ENCODE measurements at places on chromosomes 12 and 14.

- DNase-seq: no peak
Measured at GRCh38 chr12:113091506-113091905, 35.0 kb downstream of the DTX1 start.

GRCh38 chr12:8906266-8907180, 7.8 kb upstream of the PHC1 start:
- DNase-seq: no peak

DNA sequence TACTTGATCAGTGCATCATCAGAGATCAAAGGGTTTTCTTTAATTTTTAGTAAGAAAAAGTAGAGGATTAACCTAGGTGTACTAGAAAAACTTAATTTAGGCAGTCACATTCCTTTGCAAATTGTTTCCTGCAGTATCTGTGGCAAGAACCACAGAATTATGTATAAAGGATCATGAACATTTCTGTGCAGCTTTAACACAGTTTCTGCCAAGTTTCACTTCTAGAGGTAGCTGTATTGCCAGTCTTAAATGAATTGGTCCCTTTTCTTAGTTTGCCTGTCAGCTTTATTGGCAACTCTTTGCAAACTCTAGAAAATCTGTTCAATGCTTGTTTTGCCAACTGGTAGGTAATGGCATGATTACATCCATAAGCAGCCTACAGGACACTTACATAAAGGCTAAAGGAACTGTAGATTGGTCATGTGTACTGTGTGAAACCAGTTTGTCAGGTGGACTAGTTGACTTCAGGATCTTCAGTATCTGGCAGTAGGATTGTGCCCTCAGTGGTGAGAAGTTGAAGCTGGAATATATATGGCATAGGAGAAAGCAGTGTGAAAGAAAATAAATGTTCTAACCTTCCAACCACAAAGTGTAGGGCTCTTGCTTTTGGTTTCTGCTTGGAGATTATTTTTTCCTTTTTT, 75.9 kb downstream of the TTLL5 start:
- no peak for DNase-seq

- DNase-seq: no peak
Measured at GRCh38 chr14:68510201-68511128, 282.4 kb downstream of the ZFP36L1 start.

GRCh38 chr12:106855221-106855758, 80.8 kb downstream of the RIC8B start:
- no peak for DNase-seq

- DNase-seq: no peak
Measured at GRCh38 chr12:24688601-24689000, 260.3 kb downstream of the BCAT1 start.

All from erythroblast (primary cell).